ENCODE measurements at places on chromosomes 7 and 10.

GRCh38 chr10:110502072-110502845, 4.6 kb downstream of the DUSP5 start:
- DNase-seq, result no peak

DNA sequence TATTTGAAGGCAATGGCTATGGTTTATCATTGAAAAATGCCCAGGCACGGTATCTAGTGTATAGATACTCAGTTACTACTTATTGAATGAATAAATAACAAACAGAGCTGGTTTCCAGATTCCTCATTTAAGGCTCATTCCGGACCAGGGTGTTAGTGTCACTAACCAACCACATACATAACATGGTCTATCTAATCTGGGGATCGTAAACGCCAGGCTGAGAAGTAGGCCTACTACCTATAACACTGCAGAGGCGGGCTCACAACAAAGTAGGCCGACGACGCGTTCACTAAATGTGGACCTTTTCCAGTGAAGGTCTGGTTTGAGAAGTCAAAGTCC, 423 bp downstream of the LSM5 start:
- no peak for DNase-seq

GRCh38 chr10:62069452-62070178, 168.1 kb downstream of the ARID5B start:
- no peak for DNase-seq

GRCh38 chr10:88064608-88065382, 201.4 kb downstream of the PTEN start:
- DNase-seq, result no peak

DNA sequence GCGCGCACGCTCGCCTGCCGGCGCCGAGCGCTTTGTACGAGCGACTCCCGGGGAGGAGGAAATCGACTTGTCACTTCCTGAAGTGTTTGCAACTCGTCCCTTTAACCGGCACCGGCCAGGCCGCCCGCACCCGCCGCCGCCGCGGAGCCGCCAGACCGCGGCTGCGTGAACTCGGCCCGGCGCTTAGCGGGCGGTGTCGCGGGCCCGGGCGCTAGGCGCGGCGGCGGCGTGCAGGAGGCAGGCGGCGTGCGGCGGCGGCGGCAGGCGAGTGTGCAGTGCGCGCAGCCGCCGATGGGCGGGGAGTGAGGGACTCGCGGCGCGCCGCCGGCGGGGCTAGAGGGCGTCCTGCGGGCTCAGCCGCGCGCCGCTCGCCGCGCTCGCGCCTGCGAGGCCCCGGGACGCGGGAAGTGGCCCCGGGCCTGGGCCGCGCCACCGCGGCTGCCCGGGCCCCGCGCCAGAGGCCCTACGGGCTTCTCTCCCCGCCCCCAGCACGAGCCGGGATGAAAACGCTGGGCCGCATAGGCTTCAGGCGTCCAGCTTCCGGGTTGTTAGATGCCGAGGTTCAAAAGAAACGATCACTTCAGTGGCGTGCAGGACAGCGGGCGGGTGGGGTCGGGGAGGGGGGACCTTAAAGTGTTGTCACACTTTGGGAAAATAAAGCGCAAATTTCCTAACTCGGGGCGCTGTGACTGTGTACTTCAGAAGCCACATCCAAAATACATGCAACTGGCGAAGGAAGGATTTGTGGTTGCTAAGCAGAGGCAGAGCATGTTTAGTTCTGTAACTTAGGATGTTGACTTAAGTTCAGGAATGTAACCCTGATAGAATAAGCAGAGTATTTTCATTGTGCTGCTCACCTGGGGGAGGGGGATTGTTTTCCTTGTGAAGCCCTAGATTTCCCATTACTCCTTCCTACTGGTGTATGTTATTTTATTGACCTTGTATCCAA, at the start of gene FAM53B:
Gene FAM53B (minus strand): TSS at position 277 of the 949 bp plus-strand sequence. CDS start 37,665 bp downstream, outside the sequence.
- DNase-seq, result peak; percentile 44

DNA sequence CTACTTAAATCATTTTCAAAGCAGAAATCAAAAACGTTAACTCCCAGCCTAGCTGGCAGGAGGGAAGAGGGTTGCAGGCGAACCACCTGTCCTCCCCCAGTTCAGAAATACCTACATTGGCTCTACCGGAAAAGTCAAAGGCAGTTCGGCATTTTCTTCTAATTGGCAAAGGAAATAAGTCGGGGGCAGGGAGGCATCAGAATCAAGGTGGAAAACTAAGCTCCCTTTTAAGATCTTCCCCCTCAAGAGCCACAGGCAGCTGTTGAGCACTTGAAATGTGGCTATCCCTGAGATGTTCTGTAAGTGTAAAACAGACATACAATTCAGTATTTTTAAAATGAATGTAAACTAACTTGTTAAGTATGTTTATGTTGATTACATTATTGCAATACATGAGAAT, 957 bp upstream of the ELMO1 start:
- no peak for DNase-seq

GRCh38 chr10:535952-536351, 153.5 kb downstream of the DIP2C start:
- DNase-seq, result no peak

GRCh38 chr10:31595992-31596391, 277.0 kb downstream of the ZEB1 start:
- no peak for DNase-seq

GRCh38 chr10:102347236-102347828, 48.2 kb upstream of the NFKB2 start:
- no peak for DNase-seq

DNA sequence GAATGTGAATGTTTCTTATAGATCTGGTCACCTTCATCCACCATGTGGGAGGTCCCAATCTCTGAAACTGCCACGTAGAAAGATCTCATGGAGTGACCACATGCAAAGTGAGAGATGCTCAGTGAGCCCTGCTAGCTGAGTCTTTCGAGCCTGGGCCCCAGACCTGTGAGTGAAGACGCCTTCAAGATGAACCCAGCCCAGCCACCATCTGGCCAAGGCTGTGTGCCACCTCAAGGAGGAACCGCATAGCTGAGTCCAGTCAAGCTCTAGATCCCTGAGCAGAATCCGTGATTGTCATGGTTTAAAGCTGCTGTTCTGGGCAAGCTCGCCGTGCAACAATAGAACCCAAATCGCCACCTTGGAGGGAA, 20.2 kb upstream of the PPIF start:
- DNase-seq, result no peak

DNA sequence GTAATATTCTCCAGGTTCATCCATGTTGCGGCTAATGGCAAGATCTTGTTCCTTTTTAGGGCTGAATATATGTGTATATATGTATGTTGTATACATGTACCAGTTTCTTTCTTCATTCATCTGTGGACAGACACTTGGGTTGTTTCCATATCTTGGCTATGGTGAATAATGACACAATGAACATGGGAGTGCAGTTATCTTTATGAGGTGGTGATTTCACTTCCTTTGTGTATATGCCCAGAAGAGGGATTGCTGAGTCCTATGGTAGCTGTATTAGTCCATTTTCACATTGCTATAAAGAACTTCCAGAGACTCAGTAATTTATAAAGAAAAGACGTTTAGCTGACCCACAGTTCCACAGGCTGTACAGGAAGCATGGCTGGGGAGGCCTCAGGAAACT, 17.1 kb upstream of the TSPAN15 start:
- DNase-seq, result no peak

DNA sequence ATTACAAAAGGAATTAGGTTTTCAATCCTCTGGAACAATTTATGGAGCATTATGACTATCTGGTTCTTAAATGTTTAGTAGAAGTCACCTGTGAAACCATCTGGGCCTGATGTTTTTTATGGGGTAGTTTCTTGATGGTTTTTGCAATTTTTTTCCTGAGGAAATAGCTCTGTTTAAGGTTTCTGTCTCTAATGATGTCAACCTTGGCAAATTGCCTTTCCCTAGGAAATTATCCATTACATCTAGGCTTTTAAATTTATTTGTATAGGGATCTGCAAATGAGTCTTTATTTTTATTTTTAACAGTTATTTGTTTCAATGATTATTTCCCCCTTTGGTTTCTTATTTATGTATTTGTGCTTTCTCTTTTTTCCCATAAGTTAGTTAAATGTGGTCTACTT, 222.8 kb downstream of the GALNT17 start:
- DNase-seq, result no peak

Measured in activated CD8-positive, alpha-beta memory T cell treated with anti-CD3 and anti-CD28 coated beads for 1 hour (primary cell).